BE2C (cell line): ENCODE measurements at places on chromosomes 6 and 20.

DNA sequence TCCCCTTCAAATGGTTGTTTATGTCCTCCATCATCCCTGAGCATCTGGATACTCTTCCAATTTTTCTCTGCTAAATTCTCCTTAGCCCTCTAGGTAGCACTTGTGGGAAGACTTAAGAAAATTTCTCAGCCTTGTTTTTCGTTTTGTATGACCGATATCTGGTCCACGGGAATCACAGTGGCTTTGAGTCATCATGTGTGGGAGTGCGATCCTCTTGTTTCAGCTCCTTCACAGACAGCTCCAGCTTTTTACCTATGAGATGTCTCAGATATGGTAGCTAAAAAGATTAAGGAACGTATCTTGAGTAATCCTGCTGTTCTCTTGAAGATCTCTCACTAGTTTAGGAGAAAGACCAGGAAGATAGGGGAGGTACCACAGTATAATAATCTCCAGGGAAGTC lies 196.1 kb downstream of the GRM1 start:
- no peak for DNase-seq

DNA sequence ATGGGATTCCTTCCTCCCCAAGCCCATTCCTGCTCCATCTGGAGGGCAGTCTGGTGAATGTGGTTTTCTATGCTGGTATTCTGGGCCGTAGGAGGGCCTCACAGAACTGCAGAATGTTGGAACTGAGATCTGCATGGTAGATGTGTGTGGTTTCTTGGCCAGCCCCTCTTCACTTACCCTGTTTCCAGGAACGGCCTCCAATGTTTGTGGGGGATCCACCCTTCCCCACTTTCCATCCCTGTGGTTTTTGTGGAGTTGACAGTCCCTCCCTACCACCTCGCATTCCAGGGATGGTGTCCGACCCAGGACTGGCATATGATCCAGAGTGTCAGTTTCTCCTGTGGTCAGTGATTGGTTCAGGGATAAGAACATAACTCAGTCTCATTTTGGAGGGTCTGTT lies 26.7 kb upstream of the TMEM14A start:
- no peak for DNase-seq

GRCh38 chr6:165925474-165926156 lies 242.0 kb downstream of the TBXT start:
- DNase-seq: no peak

DNA sequence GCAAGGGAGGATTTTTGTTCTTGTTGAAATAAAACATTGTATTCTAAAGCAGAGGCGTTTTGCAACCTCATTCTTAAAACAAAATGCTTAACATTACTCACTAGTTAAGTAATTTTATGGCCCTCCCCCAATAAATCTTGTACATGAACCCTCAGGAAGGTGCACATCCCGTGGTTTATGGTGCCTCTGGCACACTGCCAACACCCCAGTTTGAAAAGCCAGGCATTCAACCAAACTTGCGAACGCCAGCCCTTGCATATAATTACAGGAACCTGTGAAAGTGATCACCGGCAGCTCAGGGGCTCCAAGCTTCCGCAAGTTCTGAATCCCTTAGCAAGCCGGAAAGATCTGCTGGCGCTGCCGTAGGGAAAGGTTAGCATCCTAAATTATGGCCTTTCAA lies 1109.0 kb upstream of the FLRT3 start:
- no peak for DNase-seq

DNA sequence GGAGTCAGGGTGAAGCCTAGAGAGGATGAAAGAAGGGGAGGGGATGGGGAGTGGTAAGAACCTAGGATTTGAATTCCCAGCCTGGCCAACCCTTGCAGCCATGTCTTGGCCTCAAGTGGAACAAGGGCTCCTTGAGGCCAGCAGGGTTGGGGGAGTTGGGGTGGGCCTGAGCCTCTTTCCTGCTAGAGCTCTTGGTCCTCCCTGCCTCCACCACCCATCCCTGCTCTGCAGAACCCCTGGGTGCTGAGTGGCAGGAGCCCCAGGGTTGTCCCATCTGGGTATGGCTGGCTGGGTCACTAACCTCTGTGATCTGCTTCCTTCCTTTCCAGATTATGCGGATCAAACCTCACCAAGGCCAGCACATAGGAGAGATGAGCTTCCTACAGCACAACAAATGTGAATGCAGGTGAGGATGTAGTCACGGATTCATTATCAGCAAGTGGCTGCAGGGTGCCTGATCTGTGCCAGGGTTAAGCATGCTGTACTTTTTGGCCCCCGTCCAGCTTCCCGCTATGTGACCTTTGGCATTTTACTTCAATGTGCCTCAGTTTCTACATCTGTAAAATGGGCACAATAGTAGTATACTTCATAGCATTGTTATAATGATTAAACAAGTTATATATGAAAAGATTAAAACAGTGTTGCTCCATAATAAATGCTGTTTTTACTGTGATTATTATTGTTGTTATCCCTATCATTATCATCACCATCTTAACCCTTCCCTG lies 8.3 kb downstream of the VEGFA start:
- DNase-seq: no peak

DNA sequence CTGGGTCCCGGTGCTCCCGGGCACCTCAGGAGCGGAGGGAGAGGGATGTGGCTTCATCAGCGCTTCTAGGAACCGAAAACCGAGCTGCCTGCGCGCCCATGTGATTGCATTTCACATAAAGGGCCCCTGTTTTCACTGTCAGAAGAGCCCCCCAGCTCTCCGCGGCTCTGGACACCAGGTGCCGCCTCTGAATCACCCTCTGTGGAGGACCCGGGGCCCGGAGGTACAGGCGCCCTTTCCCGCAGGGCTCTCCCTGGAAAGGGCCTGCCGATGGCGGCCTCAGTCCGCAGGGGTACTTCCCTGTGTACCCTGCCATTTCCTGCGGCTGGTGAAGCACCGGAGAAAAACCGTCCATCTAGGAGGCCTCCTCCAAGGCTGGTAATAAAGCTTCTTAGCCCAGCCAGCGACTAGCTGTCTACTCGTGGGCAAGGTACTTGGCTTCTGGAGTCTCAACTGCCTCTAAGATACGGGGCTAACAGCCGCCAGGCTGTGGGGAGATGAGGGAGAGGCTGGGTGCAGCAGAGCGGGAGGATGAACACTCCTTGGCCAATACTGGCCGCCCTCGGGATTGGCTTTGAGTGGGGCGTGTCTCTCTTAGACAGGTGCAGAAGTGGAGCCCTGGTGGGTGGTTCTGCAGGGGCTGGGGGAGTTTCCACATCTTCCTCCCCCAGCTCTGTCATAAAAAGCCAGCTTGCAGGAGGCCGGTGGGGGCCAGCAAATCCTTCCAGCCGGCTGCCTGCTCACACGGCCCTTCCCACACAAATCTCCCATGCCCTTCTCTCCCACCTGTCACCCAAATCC lies 1.6 kb downstream of the PPP1R16B start:
- peak; percentile 33 for DNase-seq

DNA sequence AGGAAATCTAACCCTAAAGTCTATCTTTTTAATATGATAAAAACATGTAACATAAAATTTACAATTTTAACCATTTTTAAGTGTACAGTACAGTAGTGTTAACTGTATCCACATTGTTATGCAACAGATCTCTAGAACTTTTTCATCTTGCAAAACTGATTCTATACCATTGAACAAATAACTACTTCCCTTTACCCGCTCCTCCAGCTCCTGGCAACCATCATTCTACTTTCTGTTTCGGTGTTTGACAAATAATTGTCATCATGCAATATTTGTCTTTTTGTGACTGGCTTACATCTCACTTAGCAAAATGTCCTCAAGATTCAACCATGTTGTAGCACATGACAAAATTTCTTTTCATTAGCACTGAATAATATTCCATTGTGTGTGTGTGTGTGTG lies 203.2 kb downstream of the SIM1 start:
- no peak for DNase-seq

- no peak for DNase-seq
Observed at GRCh38 chr20:22841846-22842245, 193.3 kb upstream of the SSTR4 start.

DNA sequence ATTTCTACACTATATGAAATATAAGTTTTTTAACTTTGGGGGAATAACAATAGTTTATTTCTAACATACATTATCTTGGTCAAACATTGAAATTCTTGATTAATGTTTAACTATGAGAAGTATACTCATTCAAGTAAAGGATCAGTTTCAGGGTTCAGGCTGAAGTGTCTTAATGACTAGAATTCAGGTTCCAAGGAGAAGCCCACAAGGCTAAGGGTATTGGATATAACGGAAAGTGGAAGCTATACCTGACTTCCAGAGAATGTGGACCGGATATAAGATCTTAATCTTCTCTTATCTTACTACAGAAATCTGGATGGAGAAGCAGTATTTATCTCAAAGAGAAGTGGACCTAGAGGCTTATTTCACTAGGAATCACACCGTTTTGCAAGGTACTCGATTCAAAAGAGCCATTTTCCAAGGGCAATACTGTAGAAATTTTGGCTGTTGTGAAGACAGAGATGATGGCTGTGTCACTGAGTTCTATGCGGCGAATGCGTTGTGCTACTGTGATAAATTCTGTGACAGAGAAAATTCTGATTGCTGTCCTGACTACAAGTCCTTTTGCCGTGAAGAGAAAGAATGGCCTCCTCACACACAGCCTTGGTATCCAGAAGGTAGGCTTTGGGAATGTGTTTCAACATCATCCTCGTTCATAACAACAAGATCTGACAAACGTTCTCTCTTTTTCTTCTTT lies at the start of gene TINAG:
Gene TINAG (plus strand): TSS at position 153 of the 697 bp plus-strand sequence. CDS start 110 bp downstream, at position 263.
- DNase-seq: no peak

GRCh38 chr6:16206595-16207037 lies 31.8 kb upstream of the GMPR start:
- DNase-seq: peak; percentile 48

DNA sequence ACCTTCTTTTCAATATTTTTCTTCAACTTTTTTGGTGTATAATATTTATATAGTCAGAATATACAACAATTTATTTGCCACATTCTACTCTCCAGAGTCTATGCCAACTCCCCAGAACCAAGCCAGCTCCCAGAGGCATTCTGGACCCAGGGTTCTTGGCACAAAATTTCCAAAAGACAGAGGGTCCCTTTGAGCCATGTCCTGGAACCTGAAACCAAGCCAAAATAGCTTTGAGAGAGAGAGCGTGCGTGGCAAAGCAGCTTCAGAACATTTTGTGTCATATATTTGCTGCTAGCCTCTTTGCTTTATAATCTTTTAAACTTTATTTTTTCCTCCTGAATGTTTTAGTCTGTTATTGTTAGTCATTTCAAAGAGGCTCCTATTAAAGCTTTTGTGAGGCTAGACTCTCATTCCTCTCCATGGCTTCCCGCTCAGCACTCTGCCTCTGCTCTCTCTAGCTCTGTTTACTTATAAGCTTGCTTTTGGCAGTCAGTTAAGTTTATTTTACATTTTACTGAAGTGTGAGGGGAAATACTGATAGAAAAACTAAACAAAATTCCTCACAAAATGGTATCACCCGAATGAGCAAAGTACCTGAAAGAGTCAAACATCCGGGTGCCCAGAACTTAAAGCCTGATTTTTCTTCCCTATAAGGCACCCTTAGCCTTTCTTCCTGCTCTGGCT lies 605.1 kb upstream of the ID4 start:
- DNase-seq: no peak

DNA sequence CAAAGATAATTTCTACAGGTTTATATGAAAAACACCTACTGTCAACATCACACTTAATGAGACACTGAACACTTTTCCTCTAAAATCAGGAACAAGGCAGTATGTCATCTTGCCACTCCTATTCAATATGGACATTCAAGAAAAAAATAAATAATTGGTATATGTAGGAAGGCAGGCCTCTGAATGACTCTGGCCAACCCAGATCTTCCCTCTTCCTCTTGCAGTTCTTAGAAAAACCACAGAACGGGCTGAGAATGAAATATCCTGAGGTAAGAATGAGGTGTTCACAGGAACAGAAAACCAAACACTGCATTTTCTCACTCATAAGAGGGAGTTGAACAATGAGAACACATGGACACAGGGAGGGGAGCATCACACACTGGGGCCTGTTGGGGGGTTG lies 1207.2 kb upstream of the CITED2 start:
- DNase-seq: no peak

GRCh38 chr6:13164291-13164690 lies 164.0 kb downstream of the TBC1D7 start:
- no peak for DNase-seq

GRCh38 chr6:17240803-17241500 lies 40.2 kb upstream of the RBM24 start:
- DNase-seq: no peak

DNA sequence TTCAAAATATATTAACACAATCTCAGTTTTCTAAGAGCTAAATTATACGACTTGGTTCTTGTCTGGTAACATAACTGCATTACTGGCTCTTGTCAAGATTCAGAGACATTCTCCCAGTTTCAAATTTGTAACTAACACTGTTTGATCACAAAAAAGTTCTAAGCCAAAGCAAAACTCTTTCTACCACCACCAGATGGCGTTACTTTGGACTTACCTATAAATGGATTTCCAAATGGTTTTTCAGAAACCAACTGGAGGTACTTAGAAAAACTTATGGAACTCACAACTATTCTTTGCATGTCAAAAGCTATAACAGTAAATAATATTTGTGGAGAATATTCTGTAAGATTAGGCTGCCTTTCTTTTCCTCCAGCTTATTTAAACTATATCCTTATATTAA lies 34.2 kb upstream of the GFRAL start:
- DNase-seq: peak; percentile 4

- DNase-seq: no peak
Observed at GRCh38 chr6:158938811-158939254, 61.2 kb downstream of the RSPH3 start.

GRCh38 chr20:62953839-62954703 lies 1.6 kb downstream of the SLC17A9 start:
- peak; percentile 94 for DNase-seq

DNA sequence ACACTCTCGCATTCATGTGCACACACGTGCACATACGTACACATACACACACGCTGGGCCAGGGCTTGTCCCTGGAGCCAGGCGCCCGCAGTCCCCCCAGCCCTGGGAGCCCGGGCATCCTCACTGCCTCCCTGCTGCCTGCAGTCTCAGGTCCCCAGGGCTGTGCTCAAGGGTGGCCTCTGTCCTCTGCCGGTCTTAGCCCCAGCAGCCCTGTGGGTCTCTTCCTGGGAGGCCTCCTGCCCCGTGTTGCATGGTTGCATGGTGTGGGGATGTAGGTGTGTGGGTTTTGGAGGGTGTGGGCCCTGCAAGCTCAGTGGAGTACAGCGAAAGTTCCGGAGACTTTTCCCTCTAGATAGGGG lies 101.5 kb downstream of the TMEM242 start:
- no peak for DNase-seq

GRCh38 chr6:14804785-14805210 lies 441.1 kb upstream of the JARID2 start:
- peak; percentile 89 for DNase-seq
